COR-L47 (cell line): ENCODE measurements at places on chromosomes 6 and 20.
A peak's percentile ranks its signal among the peaks of the same experiment; 100 is the strongest.

DNA sequence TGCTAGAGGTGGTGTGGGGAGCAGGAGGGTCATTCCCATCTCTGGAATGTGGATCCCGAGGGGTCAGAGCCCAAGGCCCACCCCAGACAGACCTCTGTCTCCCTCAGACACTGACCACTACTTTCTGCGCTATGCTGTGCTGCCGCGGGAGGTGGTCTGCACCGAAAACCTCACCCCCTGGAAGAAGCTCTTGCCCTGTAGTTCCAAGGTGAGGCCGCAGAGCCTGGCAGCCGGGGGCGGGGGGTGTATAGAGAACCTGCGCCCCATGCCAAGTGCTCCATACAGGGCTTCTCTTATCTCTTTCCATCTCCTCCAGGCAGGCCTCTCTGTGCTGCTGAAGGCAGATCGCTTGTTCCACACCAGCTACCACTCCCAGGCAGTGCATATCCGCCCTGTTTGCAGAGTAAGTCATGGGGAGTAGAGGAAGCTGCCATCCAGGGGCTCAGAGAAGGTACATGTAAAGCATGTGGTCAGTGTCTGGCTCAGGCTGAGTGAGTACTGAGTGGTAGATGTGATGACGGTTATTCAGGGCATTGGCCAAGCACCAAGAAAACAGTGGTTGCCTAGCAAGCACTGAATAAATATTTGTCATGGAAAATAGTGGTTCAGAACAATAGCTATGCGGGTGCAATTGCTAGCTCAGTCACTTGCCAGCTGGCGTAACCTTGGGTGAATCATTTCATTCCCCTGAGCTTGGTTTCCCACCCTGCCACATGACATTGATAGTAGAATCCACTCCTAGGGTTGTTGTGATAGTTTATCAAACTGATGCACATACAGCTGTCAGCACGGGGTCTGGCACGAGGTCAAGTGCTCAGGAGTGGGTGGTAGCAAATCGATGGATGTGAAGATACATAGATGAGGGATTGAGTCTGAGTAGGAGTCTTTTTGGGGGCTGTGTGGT is 3.5 kb downstream of the PIGT start:
- DNase-seq = peak; percentile 97

DNA sequence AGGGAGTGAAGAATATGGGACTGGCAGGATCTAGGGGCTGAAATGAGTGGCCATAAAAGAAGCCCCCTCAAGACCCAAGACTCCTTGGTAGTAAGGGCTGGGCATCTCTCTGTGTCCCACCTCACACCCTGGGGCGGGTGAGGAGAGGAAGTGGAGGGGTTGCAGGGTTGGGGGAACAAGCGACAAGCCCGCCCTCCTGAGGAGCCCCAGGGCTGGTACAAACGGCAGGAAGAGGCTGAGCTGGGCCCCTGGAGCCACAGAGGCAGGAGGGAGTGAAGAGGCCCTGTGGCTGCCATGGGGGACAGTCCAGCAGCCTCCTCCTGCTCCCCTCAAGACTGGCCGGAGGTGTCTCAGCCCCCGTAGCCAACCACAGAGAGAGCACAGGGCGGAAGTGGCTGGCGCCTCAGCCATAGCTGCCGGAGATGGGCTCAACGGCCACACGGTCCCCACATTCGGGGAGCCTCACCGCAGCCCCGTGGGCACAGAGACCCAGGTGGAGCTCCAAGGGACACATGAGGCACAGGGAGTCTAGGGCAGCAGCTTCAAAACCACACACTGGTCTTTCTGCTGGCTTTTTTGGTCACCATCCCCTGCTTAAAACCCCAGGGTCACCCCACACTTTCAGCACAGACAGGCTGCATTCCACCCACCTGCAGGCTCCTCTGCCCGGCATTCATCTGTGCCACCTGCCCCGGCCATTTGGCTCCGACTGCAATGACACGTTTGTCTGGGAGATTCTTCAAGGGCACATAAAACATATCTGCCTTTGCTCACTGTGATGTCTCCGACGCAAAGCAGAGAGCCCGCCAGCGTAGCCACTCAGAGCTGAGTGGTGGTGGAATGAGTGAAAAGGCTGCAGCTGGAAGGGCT is 524 bp downstream of the C20orf203 start:
- no peak for DNase-seq

DNA sequence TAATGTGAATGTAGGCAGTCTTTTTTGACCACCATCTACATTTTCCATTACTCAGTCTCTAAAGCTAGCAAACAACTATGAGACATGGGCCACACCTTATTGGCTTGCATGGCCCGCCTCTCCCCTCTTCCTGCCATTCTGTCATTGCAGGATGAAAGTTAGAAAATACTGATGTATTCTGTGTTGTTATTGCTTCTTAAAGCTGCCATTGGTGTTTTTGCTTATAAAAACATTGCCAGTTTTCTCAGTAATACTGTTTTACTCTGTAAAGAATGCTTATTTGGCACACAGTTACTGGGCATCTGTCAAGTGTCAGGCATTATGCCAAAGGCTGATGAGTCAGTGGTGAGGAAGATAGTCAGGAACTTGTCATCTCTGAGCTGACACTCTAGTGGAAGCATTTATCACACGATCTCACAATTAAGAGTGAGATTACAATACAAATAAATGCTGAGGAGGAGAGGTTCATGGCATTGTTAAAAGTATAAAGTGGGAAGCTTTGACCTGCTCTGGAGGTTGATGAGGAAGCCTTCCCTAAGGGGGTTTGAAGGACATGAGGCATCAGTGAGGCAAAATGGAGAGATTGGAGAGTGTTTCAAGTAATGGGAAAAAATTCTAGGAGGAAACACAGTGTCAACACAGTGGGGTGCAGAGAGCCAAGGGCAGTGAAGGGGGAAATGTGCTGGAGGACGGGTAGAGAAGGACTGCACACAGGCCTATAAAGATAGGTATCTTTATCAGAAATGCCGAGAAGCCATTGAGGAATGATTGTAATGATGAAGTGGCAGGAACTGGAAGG is 14.7 kb downstream of the KLHL32 start:
- peak; percentile 40 for DNase-seq

GRCh38 chr6:111992851-111993250 is 61.1 kb upstream of the CCN6 start:
- DNase-seq = no peak

- no peak for DNase-seq
Observed at GRCh38 chr20:43472671-43473380, 15.1 kb downstream of the SRSF6 start.

DNA sequence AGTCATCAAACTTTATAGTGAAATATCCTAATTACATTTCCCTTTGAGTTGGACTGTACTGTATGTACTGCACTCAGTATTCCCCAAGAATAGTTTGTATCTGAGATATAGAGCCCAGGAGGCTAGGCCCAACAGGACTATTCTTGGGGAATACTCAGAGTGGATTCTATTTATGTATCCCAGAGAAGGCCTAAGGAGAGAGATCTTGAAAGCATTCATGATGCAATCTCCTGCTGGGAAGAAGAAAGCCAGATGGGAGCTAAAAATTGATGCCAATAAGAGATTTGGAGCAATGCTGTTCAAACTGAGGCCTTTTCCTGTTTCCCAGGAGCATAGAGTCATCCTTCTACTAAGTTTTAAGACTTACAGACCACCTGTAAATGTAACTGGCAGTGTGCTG is 452.1 kb upstream of the PLCB4 start:
- DNase-seq = no peak

- no peak for DNase-seq
Observed at GRCh38 chr6:127343809-127344659, 625 bp upstream of the ECHDC1 start.

DNA sequence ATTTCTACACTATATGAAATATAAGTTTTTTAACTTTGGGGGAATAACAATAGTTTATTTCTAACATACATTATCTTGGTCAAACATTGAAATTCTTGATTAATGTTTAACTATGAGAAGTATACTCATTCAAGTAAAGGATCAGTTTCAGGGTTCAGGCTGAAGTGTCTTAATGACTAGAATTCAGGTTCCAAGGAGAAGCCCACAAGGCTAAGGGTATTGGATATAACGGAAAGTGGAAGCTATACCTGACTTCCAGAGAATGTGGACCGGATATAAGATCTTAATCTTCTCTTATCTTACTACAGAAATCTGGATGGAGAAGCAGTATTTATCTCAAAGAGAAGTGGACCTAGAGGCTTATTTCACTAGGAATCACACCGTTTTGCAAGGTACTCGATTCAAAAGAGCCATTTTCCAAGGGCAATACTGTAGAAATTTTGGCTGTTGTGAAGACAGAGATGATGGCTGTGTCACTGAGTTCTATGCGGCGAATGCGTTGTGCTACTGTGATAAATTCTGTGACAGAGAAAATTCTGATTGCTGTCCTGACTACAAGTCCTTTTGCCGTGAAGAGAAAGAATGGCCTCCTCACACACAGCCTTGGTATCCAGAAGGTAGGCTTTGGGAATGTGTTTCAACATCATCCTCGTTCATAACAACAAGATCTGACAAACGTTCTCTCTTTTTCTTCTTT is at the start of gene TINAG:
TSS of gene TINAG (plus strand) at position 153 of the 697 bp plus-strand sequence. CDS start at position 263, 110 bp downstream.
- no peak for DNase-seq

- DNase-seq = no peak
Observed at GRCh38 chr6:157880534-157880933, 57.5 kb downstream of the SNX9 start.

DNA sequence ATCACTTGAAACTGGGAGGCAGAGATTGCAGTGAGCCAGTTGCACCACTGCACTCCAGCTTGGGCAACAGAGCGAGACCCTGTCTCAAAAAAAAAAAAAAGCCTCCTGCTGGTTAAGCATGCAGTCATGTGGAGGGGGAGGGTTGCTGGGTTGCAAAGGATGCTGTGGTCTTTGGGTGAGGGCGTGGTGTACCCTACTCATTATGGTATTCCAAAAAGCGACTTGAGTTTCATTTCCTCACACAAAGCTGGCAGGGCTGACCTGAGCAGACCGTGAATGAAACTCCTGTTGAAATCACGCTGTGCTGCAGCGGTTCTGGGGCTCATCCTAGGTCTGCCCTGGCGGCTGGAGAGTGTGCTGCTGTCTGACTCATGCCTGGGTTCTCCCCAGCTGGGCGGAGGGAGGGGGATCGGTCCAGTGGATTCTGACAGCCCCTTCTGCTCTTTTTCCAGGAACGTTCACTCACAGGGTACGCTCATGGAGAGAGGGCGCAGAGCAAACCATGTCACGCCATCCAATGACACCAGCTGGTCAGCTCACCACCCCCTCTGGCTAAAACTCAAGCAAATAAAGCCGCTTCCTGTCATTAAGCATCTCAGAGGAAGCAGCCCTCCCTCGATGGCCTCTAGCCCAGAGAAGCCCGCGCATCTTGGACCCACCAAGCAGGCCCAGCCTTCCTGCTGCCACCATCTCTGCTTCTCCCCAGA is 166.2 kb downstream of the SCML4 start:
- DNase-seq = peak; percentile 29

DNA sequence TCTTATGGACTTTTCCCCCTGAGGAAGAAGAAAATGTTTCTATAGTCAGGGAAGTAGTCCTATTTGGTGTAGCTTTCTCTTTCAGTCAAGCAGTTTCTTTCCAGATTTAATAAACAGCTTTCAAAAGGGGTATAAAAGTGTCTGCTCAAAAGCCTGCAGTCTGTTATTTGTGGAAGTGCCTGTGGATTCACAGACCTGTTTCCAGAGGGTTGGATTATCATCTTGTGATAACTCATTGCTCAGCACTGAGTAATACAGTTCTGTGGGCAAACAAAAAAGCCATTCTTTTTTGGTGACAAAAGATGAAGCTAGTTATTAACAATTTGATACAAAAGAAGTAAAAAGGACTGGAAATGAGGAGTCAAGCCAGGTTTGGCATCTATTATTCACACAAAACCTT is 358.2 kb upstream of the ID4 start:
- DNase-seq = no peak

DNA sequence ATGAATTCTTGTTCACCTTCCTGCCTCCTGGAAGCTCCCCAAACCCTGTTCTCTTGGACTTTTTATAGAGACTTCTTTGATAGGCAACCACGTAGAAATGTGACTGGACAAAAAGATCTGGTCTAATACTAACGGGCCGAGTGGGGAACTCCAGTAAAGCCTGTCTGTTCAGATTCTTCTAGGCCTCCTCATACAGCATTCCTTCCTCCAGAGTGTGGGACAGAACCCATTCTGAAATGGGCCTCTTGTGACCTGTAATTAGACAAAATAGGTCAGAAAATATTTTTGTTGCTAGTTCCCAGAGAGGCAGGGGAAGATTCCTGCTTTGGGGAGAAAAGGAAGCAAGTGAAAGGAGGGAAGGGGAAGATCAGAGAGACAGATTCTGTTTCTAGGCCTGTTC is 374.3 kb downstream of the CDH26 start:
- no peak for DNase-seq

DNA sequence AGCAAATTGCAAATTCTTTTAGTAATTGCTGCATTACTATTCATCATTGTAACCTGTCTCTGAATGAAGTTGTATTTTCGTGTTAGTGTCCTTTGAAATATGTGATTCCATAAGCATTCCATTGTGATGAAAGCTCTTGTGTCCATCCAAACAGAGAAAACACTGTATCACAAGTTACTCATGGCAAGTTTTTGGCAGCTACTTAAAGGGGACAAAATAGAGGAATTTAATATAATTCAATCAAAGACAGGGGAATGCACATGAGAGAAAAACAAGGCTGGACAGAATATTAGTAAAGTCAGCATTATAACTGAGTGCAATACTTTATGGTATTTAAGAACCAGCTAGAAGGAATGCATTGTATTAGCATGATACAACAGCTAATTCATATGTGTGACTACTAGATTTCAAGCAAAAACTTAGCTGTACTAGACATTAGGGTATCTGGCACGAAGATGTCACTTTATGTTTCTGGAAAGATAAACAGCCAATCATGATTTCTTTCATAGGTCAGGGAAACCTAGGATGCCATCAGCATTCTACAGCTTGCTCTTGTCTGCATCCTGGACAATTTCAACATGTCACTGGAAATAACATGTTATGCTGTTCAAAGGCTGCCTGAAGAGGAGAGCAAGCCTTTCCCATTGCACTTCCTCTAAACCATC is 270.6 kb upstream of the MARCKS start:
- DNase-seq = no peak

DNA sequence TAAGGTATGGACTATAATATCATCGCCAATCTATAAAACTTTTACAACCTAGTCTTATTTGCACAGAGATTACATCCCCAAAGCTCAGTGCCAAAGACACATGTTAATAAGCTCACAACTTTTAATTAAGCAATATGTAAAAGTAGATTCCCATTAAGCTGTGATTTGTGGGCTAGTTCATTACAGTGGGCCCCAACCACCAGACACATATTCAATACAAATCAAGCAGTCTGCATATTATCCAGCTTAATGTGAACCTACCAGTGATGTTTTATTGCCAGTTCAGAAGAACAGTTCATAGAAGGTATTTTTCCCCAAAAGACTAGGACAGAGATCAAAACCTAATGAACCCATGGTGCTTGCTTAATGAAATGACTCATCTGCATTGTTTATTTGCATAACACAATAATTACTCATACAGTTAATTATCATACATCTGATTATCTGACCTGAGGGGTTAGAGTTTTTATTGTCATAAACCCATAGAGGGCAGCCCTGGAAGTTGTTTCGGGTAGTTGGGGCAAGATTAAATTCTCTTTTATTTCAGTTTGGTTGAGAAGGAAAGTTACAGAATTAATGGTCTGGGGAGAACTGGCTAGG is 831.0 kb downstream of the TFAP2A start:
- DNase-seq = no peak
